ENCODE measurements at places on chromosomes 2 and 18. TPM values are rescaled to one million over a fixed set of nuclear protein-coding genes. Genes with fewer than 3 reads are reported as not detected.

GRCh38 chr2:224734949-224735348, 18.8 kb upstream of the CCDC195 start:
- DNase-seq, result no peak

DNA sequence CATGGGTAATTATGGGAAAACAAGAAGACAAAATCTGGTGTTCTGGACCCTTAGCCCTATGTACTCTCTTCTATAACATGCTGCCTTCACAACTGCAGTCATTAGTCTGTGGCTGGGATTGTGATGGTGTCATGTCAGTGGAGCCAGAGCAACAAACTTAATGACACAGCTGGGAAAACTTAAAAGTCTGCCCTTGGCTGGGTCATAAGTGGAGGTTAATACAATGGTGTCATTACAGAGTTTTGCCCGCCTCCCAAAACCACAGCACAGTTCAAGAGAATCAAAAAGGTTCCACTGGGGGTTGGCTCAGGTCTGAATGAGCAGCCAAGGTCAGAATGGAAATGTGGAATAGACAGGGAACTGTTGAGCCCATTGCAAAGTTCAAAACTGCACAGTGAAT, 455.7 kb upstream of the PIK3C3 start:
- no peak for DNase-seq

DNA sequence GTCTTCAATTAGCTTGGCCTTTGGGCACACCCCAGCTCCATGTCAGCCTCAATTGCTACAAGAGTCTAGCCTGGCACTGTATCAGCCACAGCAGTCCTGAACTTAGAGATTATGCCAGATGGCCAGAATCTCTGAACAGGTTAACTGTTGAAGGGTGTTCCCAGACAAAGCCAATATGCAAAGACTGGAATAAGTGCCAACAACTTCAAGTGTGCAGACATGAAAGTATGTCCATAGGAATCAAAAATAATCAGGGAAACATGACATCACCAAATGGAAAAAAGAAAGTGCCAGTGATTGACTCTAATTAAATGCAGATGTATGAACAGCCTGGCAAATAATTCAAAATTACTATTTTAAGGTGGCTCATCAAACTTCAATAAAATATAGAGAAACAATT, 98.5 kb upstream of the DOCK10 start:
- DNase-seq, result no peak

GRCh38 chr18:27712066-27712465, 464.9 kb downstream of the CDH2 start:
- no peak for DNase-seq

GRCh38 chr2:34012715-34013302, 413.7 kb upstream of the FAM98A start:
- DNase-seq, result peak; percentile 25

DNA sequence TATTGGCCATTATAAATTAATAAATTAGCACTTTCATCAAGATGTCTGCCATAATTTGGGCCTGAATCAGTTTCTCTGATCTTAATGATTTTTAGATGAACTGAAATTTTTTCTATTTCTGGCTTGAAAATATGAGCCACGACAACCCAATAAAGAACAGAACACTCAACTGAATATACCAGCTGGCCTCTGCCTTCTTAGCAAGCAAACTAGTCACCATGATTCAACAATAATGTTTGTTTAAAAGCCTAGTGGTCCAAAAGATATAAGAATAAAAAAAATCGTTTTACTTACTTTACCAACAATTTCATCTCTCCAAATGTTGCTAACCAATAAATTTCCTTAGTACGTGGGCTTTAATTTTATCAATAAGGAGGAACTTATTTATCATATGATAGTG, 66.7 kb upstream of the TTN start:
- DNase-seq, result no peak

DNA sequence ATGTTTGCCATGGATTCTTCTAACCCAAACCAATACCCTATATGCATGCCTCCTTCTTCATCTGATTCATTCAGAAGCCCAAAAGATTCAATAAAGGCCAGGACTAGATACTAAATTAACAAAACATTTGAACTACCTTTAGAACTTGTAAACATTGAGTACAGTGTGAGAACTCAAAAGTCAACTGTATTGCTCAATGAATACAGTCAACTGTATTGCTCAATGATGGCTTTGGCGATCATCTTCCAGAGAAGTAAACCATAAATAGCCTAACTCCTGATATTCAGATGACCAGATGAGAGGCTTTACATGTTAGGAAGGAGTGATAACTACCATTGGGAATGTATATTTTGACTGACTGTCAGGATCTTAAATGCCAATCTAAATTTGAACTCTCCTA, 206.5 kb upstream of the ITGA4 start:
- DNase-seq, result no peak

GRCh38 chr2:99867770-99868169, 274.6 kb downstream of the AFF3 start:
- peak; percentile 10 for DNase-seq

DNA sequence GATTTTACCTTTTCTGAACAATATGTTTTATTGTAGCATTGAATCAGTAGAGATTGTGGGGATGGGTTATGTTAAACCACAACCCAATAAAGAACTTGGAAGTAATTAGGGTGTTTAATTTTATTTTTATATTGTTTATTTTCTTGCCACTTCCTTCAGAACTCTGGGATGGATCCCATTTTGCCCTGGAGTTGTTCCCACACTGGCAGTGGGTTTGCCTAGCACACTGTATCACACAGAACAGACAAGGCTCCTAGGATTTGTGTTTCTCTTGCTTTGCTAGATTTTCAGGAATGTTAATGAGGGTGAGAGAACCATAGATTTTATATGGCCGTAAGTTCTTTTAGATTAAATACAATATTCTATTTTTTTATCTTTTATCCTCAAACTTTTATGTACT, 59.0 kb downstream of the TANK start:
- DNase-seq, result no peak

DNA sequence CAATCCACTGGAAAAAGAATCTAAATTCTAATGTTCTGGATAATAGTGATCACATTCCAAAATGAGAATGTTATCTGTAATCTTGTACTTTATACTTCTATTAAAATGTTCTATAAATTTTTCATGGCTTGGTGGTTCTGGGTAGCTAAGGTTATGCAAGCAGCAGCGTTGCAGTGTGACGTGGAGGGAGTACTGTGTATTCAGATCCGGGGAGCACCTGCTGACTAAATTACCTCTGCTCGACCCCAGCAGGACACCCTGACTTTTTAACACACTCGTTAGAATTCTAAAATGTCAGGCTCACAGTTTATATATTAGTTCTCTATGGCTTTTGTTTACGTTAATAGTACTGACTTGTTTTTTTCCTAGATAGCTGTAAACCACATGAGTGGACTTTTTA, 13.0 kb downstream of the ATIC start:
- DNase-seq, result no peak

DNA sequence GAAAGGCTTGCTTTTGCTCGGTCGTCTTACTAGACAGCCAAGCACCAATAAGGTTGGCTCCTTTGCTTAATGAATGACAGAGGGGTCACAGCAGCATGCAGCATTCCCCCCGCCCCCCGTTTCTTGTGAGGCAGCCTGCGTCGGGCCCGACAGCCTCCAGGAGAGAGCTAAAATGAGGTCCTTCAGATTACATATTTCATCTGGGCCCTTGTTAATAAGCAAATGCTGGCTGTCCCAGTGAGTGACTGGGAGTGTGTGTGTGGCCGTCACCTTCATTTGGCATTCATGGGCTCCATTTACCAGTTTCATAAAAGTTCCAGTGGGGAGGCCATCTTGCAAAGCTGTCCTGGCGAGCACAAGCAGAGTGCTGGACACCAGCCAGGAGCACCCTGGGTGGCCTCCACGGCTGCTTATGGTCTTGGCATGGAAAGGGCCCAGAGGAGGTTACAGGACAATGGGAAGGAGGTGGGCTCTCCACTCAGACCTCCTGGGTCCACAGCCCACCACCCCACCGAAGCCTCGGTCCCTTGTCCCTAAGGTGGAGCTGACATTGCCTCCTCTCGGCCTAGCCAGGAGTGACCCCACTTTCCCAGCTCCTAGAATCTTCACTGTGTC, 37.2 kb downstream of the ODC1 start:
- DNase-seq, result no peak

- DNase-seq, result no peak
Measured at GRCh38 chr2:11744631-11745394, 1.6 kb upstream of the LPIN1 start.

- DNase-seq, result no peak
Measured at GRCh38 chr18:10261344-10262276, 192.8 kb upstream of the APCDD1 start.

- no peak for DNase-seq
Measured at GRCh38 chr2:46350029-46350689, 53.0 kb downstream of the EPAS1 start.

GRCh38 chr2:65159906-65160305, 30.0 kb upstream of the RAB1A start:
- no peak for DNase-seq

DNA sequence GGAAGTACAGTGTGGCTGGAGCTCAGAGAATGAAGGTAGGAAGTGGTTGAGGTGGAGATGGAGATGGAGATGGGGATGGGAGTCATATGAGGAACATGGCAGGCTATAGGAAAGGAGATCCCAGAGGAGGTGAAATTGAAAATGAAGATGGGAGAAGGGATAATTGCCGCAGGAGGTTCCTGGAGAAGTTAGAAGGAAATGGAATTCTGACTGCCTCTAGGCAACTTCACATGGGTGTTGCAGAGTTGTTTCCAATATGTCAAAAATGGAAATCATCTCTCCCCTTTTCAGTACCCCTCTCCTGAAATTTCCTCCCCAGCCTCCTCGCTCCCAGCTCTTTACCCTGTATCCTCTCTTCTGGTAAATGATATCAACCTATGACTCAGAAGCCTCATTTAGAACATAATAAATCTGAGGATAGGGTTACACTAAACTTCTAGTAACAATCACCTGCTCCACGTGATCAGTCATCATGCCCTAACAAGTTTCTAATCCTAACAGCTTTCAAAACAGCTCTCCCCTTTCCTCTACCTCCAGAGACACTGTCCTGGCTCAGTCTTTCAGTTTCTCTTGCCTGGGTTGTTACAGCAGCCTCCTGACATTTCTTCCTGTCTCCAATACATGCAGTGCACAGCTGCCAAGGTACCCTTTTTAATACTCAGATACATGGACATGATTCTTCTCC, 201.9 kb upstream of the RBMS1 start:
- DNase-seq, result peak; percentile 73

DNA sequence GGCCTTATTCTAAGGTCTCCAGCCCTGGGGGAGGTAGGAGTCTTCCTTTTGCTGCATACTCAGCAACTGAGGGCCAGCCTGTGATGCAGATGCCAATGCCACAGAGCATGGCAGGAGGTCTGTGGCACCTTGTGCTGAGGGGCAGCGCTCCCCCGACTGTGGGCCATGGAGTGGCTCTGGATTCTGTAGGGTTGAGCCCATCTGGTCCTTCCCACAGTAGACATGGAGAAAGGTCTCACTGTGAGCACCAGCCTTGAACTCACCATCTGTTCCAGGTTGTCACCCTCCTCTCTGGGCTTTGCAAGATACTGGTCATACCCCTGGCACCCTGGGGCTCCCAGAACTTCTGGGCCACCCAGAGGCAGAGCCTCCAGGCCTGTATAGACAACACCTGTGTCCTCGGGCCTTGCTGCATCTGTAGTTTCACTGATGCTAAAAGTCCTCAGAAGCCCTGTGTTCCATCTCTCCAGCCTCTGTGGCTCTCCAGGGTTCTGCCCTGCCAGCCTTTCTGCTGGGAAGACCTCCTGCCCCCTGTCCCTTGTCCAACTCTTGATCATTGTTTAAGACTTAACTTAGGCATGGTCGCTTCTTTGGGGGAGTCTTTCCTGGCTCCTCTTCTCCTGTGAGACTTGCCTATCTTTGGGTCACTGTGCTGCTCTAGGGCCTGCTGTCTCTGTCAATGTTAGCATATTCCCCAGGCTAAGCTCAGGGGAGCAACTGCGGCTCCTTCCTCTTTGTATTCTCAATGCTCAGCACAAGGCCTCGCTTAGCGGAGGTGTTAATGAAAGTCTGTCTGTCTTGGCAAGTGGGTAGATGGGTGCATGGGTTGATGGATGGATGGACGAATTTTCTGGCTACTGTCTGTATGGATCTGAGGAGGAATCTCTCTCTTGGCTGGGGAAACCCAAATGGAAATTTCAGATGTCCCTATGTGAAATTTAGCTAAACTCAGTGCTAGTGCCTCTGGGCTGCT, 160.9 kb downstream of the DYSF start:
- no peak for DNase-seq

DNA sequence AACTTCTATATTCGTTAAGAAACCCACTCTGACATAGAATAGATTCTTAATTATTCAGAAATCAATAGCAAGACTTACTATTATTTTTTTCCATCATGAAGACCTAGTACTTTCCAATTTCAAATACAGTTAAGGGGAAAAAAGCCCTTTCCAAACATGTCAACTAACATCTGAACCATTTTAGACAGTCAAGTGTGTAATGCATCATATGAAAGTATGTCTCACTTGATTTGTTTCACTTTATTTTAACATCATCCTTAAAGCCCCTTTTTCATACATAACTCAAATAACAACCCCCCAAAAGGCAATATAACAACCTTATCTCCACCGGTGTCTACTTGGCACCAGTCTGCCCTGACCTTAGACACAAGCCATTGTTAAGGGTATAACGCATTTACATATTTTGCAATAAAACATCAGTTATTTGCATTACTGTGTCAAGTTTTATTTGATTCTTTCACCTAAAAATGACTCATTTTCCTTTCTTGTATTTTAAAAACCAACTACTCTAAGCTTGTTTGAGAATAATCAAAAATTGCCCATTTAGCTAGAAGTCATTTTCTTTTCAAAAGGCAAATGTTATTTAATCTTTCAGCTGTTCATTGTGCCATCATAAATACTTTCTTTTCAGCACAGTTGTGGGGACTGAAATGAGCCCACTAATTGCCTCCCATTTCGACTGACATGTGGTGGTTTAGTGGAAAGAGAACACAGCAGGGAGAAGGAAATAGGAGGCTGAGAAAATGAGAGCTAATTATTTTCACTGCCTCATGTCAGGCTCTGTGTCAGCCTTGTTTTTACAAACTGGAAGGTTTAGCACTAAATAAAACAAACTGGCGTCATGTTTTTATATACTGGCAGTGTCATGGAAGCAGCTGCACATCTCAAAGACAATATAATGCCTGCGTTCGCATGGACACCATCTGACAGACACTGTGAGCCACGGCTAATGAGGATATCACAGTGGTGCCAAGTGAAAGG, 104.7 kb upstream of the CDCA7 start:
- DNase-seq, result no peak

- no peak for DNase-seq
Measured at GRCh38 chr2:79952616-79953015, 351.9 kb downstream of the LRRTM1 start.

Gene INPP1
- 8.3 TPM for total RNA-seq

Gene C1QL2
- total RNA-seq, result not detected

Gene RAD51AP2
- 0.10 TPM for total RNA-seq

Gene IL36B
- total RNA-seq, result not detected
